ENCODE measurements at places on chromosomes 3 and 15.

DNA sequence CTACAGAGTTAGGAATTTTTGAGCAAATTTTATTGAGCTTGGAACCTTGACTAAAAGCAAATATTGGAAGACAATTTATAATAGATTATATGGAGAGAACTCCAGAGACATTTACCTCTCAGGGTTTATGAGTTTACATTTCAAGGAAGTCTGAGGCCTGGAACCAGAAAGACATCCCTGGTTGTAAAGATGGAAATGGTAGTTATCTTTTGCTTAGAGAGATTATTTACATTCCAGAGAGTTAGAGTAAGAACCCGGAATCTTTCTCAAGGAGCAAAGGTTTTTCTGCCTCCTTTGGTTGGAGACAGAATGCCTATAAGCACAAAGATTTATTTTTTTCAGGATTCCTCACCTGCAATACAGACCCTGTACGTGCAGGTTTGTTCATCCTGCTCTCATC is 458.1 kb downstream of the TBL1XR1 start:
- no peak for DNase-seq

DNA sequence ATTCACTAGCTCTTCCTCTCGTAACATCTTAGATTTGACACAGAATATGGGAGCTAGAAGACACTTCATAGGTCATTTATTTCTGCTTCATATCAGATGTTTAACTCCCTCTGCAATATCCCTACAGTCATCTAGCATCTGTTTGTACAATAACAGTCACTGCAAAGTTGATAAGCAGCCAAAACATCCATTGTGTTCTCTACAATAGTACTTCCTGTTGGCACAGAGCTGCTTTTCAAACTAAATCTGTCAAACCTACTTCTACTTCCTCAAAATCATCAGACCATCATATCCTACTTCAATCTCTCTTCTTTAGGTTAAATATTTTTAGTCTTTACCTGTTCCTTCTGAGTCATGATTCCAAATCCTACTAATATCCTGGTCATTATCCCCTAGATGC is 233.2 kb downstream of the FGF12 start:
- DNase-seq = no peak

DNA sequence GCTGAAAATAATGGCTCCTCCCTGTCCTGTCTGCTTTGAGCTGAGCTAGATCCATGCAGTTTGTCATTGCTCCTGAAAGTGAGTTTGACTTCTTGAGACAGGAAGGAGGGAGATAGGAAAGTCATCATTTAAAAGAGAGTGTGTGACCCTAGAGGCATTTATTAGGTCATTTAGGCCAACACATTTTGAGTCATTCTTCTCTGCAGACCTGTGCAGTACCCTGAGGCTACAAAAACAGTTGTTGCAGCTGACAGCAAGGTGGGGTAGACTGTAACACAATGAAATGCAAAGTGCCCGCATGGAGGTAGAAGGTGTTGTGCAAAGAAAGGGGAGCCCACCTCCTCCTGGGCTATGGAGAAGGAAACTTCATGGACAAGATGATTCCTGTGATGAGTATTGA is 102.8 kb upstream of the PFN2 start:
- DNase-seq = no peak

DNA sequence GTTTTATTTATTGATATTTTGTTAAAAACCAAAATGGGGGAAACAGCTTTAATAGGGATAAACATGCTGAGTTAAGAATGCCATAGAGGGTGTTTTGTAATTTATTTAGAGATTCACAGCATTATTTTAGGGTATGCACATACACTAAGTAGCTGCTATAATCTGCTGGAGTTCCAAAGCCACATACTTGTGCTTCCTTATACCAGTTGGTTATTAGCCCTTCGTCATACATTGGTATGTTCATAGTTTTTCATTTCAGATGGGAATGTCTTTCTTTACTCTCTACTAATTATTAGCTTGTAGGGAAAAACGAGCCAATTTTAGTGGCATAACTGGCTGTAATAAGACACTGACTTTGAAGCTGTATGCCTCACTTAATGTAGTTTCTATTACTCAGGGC is 74.9 kb downstream of the PFN2 start:
- DNase-seq = no peak

GRCh38 chr3:70889162-70890019 is 577.0 kb upstream of the MDFIC2 start:
- no peak for DNase-seq

All from NK-92 treated with Interleukin-12 subunit alpha and Interleukin-12 subunit beta, amount 100 ng/mL, for 24 hours (cell line).